Heart right ventricle (tissue), 16 donors: ENCODE measurements at places on chromosomes 12 and 14. TPM values are rescaled to one million over a fixed set of nuclear protein-coding genes. Genes with fewer than 3 reads are reported as not detected.

GRCh38 chr12:95989504-95990123 is 6.5 kb downstream of the HAL start:
- no peak for DNase-seq

- DNase-seq, result no peak
Measured at GRCh38 chr14:60839657-60840056, 105.1 kb downstream of the MNAT1 start.

- DNase-seq, result peak; percentile 41
Measured at GRCh38 chr14:89915114-89915878, 39.2 kb downstream of the EFCAB11 start.

DNA sequence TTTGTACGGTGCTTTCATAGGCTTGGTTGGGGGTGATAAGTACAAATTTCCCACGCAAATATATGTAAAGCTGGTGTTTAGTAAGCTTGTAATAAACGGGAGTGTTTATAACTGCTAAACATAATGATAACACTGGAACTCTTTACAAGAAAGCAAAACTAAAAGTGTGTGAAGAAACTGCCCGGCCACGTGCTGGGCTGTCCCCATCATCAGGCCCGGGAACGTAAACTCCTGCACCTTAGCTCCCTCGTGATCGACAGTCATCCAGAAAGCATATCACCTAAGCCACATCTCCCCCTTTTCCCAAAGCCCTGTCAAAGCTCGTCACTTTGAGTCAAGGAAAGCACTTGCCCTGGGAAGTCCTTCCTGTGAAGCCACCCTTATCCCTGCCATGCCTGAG is 18.0 kb upstream of the PARP11 start:
- no peak for DNase-seq

DNA sequence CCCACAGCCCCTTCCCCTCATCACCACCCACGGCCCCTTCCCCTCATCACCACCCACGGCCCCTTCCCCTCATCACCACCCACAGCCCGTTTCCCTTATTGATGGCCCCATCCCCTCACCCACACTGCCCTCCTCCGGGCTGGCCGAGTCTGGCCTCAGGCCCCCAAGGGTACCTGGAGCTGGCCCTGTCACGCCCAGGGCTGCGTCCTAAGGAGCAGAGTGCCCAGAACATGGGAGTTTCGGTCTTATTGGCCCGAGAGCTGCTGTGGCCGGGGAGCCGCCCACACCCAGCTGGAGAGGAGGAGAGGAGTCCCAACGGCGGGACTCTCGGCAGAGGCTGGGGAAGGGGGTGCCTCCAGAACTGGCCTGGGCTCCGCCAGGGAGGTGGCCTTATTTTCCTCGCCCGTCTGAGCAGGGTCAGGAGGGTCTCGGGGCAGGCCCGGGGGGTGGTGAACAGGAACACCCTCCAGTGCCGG is 182.3 kb downstream of the KIF26A start:
- DNase-seq, result no peak

DNA sequence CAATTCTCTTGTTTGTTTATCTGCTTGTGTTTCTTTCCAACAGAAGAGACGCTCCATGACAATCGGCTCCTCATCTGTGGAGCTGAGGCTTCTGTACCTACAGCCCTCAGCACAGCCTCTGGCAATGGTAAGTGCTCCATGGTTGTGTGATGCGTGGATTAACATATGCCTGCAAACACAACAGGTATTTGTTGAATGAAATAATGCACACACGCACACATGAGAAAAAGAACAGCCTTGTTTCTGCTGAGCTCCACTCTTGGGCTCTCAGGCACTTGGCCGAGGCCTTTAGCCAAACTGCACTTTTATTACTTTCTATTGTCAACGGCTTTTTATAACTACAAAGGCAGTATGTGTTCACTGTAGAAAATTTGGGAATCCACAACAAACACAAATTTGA is 120.4 kb upstream of the TMCC3 start:
- DNase-seq, result no peak

GRCh38 chr12:19390051-19390598 is 49.2 kb upstream of the AEBP2 start:
- no peak for DNase-seq

DNA sequence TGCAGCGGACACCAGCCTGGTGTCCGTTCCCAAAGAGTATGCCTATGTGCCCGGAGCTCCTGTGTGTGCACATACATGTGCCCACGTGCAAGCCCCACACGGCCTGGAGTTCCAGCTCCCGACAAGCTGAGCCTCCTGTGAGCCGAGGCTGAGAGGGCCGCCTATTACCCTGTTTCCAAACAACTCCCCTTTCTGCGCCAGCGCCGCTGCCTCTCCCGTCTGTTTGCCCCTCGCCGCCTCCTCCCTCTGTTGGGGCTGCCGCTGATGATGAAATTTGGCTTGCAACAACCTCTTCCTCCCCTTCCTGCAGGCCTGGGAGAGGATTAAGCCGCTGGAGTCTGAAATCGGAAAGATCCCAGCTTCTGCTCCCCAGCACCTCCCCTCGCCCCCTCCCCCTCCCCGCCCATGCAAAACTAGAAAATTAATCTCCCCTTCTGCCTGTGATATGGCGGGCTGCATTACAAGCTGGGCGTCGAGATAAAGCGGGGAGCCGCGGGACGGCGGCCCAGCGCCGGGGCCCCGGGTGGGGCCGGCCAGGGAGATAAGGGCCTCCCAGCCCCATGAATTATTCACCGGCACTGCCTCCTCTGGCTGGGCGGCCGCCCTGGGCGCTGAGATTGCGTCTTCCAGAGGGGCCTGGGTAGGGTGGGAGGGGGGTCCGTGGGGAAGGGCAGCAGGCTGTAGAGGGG is 6.8 kb upstream of the ASIC1 start:
- DNase-seq, result peak; percentile 41

DNA sequence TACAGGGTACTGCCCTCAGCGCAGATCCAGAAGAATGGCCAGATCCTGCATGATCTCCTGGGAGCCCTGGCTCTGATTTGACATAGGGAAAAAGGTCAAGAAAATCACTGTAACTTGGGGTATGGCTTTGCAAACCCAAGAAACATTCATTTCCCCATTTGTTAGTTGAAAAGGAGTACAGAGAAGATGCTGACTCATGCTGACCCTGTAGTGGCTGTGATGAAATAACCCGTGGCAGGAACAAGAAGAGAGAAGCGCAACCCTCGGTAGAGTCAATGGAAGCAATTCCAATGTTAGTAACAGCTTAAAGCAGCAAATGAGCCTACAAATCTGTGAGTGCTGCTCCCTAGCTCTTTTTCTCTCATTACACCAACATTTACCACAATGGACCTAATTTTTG is 281.6 kb upstream of the NPAS3 start:
- peak; percentile 22 for DNase-seq

Gene LARP4
- total RNA-seq, result 65.1 TPM

Gene GRIN2B
- total RNA-seq, result 0.07 TPM

Gene CMA1
- 0.77 TPM for total RNA-seq
